ENCODE measurements at places on chromosomes 4 and X.

GRCh38 chr4:187865914-187866313 lies 129.7 kb upstream of the ZFP42 start:
- DNase-seq, result no peak

DNA sequence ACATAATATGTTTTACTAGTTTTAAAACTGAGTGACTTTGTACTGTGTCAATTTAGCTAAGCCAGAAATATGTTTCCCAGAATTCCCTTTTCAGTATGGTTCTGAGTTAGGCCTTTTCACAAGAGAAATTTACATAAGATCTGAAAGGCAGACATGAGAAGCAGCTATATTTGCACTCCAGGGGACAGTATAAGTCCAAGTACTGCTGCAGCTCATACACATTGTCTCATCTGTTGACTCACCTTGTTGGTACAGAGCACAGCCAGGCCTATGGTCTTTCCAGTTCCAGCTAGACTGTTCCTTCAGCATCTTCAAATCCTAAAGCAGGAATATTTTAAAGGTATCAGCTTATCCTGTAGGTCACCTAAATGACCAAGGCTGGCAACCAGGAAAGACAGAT lies 53.5 kb downstream of the BMP3 start:
- DNase-seq, result no peak

- no peak for DNase-seq
These were observed 64.3 kb upstream of the FTHL17 start for GRCh38 chrX:31136144-31136611.

GRCh38 chr4:81030981-81031791 lies 678 bp downstream of the BMP3 start:
- no peak for DNase-seq

DNA sequence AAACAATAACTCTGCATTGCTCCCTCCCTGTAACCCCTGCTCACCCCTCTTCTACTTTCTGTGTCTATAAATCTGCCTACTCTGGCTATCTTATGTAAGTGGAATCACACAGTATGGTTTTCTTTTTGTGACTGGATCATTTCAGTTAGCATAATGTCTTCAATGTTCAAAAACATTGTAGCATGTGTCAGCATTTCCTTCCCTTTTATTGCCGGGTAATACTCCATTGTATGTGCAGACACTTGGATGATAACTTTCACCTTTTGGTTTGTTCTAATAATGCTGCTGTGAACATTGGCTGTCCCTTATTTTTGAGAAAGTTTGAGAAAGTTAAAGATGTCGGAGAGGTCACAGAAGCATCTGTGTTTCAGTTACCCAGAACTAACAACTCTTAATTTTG lies 60.6 kb upstream of the TLR2 start:
- DNase-seq, result no peak
